Stimulated activated CD8-positive, alpha-beta memory T cell treated with anti-CD3 and anti-CD28 coated beads, Interleukin-15, amount 100 ng/mL, for 48 hours (primary cell): ENCODE measurements at places on chromosomes 6 and 20.

- DNase-seq, result no peak
Observed at GRCh38 chr6:25606151-25606550, 45.9 kb upstream of the SCGN start.

DNA sequence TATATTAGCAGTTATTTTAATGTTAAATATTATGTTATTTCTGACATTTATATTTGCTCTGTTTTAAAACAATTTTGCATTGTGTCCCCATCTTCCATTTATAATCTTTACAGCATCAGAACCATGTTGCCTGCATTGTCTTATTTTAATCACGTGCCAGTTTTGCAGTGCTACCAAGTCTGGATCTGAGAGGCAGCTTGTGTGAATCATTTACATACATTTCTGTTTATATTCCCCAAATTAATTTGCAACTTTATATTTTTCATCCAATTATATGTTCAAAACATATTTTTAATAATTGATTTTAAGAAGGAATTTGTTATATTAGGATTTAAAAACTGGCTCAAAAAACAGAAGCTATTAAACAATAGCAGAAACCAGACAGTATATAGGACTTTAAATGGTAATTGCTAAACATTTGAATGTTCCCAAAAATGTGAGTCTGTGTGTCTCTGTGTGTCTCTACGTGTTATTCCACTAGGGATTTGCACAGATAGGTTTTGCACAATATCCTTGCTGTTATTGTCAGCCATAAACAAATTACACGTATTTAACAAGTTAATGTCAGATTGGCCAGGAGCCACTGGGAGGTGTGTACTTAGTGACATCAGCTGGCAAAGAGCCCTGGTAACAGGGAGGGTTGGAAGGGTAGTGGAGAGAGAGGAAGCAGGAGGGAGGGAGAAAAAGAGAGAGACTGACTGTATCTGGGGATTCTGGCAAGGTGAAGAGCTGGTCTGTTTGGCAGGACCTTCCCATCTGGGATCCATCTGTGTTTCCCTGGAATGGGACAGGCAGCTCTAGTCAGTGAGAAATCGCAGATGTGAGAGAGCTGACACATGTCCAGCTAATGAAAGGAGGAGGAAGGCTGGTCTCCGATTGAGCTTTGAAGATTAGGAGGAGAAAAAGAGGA is 72.1 kb downstream of the CBFA2T2 start:
- no peak for DNase-seq

DNA sequence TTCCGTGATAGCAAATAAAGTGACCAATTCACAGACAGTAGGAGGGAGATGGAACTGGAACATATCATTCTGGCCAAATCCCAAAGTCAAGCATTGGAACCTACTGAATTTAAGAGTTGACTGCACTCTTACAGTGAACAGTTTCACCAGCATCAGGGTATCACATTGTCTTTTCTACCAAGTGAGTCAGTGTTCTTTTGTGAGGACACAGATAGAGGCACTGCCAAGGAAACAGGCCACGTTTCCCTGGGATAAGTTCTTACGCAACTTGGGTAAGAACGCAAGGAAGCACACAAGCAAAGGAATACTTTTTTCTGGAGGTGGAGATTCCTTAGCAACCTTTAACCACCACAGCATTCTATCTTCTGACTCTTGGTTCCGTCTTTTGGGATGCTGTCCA is 28.6 kb upstream of the ENPP5 start:
- no peak for DNase-seq

DNA sequence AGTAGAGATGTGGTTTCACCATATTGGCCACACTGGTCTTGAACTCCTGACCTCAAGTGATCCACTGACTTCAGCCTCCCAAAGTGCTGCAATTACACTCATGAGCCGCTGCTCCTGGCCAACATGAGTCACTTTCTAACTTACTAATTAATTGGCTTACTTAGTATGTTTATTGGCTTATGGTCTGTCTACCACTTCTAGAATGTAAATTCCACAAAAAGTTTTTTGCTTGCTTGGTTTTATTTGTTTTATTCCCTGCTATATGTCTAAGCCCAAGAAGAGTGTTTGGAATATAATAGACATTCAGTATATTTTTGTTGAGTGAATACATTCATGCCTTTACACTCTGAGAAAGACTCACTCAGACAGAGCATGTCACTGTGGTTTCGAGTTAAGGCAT is 86.0 kb downstream of the SAMD3 start:
- no peak for DNase-seq

DNA sequence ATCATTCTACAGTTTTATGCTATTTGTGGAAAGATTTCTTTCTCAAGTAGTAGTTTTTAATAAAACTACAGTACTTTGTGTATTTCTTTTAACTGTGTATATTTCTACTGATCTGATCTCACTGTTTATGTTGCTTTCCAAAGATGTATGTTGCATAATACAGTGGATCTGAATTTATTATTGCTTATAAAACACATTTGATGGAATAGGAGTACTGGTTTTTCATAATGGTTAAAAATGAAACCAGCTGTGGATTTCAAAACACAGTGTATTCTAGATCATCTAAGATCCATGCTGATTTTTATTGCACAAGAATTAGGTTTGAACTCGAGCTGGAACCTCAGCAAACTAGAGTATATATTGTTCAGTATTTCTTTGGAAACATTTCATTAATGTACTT is 8.0 kb downstream of the NKX2-4 start:
- no peak for DNase-seq
